Esophagus muscularis mucosa (tissue), 4 donors: ENCODE measurements at places on chromosomes 2 and 18. TPM values are rescaled to one million over a fixed set of nuclear protein-coding genes. Genes with fewer than 3 reads are reported as not detected.
A peak's percentile ranks its signal among the peaks of the same experiment; 100 is the strongest.

The TNFRSF11A gene
- total RNA-seq: 1.7 TPM

The CCDC85A gene
- total RNA-seq: 5.8 TPM

The NRP2 gene
- total RNA-seq: 440 TPM

The ZNF804A gene
- total RNA-seq: 0.33 TPM

The TMEM87B gene
- 13.7 TPM for total RNA-seq

The PMS1 gene
- total RNA-seq: 12.3 TPM

The NGEF gene
- total RNA-seq: 0.52 TPM

The PSME4 gene
- total RNA-seq: 47.8 TPM

The KIAA2012 gene
- 0.45 TPM for total RNA-seq

The TMEM37 gene
- 2.2 TPM for total RNA-seq

DNA sequence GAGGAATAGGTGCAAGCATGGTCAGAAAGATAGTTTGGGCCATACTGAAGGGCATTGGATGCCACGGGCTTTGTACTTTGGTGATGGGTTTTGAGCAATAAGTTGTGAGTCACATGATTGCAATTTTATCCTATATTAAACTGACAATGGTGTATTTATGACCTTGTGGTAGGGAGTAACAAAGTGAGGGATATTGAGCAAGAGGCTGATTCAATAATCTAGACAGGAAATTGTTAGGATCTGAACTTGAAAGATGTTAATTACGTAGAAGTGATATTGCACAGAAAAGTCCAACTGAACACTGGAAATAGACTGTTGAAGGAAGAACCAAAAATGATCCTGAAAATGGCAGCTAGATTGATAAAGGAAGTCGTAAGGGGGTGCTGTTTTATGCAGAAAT, 46.6 kb upstream of the TCF4 start:
- no peak for DNase-seq
- no peaks in the 10 kb centered on the region for H3K36me3 ChIP-seq
- H3K27me3 ChIP-seq: no peaks in the 10 kb centered on the region
- no peak overlapping the region for H3K4me3 ChIP-seq

DNA sequence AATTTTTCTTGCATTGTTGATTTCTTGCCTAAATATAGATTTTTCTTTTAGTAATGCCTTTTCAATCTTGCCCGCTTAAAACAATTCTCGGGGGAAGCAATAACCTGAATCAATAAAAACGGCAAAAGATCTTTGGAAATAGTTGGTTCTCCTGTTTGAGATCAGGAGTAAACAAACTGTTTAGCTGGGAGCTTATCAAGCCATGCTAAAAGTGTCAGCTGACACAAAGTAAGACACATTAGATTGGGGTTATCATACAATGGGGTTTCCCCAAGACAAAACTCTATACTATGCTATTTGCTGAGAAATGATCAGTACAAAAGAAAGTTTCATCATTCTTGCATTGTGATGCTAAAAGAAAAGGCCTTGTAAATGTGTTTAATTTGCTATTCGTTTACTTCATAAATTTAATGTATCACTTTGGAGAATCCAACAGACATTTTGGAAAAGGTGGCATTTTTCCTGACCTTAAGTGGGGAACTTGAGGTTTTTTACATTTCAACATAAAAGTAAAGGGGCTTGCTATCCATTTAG, 46.5 kb downstream of the ATIC start:
- no peaks in the 10 kb centered on the region for H3K4me1 ChIP-seq
- H3K27ac ChIP-seq: no peak overlapping the region
- H3K27me3 ChIP-seq: no peaks in the 10 kb centered on the region
- no peak overlapping the region for H3K4me3 ChIP-seq
- DNase-seq: no peak
- H3K36me3 ChIP-seq: peaks cover 34% of the 10 kb centered on the region

DNA sequence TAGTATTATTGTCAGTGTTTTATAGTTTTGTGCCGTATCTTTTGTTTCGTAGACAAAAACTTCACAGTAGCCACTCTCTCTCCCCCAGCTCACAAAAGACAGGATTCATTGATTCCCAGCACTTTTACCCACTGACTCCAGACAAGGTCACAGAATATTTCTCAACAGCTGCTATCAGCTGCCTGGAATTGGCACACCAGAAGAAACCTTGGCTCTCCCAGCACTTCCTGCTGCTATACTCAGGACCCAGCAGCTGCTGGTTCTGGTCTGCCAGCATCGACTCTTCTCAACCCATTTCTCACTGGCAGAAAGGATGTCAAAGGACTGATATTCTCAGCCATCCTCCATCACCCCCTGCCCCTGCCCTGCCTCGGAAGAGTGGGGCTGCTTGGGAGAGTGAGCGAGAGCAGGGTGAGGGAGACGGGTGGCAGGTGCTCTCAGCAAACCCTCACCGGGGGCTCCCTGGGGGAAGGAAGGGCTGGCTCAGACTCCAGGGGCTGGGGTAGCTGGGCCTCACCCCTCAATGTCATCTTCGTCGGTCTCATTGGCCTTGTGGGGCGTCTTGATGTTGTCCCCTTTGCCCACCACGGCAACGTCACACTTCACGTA, 6.1 kb upstream of the OTOF start:
- no peaks in the 10 kb centered on the region for H3K4me1 ChIP-seq
- H3K27ac ChIP-seq: no peak overlapping the region
- no peak for DNase-seq

DNA sequence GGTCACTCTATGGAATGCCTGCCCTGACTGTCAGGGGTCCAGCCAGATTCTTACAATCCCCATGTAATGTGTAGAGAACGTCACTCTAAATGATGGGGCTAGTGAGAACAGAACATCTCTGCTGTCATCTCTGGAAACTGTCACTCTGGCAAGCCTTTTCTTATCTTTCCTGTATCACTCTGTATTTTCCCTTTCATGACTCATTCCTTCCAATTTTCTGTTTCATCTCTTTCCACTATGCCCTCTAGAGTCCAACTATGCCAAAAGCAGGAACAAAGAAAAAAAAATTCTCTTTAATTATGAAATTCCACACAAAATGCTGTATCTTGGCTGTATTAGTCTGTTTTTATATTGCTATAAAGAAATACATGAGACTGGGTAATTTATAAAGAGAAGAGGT, 608.8 kb downstream of the ADCYAP1 start:
- H3K27me3 ChIP-seq: no peaks in the 10 kb centered on the region
- no peaks in the 10 kb centered on the region for H3K36me3 ChIP-seq
- H3K27ac ChIP-seq: no peak overlapping the region
- H3K4me3 ChIP-seq: no peak overlapping the region

DNA sequence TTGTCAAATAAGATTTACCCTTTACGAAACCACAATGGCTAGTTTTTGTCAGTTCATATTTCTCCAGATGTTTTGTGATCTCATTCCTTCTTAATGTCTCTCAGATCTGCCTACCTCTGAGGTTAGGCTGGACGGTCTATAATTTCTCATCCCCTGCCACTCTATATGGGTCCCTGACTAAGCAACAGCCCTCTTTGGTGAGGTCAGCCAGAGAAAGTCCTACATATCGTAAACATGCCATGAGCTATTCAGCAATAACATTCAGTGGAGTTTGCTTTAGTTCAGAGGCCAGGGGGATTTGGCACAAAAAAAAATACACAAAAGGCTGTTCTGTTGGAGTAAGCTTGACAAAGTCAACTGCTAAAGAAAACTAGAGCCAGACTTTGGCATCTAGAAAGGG, 192.1 kb upstream of the NCKAP5 start:
- H3K27ac ChIP-seq: peak overlapping the region; percentile 42
- DNase-seq: no peak
- no peak overlapping the region for H3K4me3 ChIP-seq
- H3K36me3 ChIP-seq: no peaks in the 10 kb centered on the region
- peaks cover 19% of the 10 kb centered on the region for H3K4me1 ChIP-seq

GRCh38 chr2:120451334-120451733, 105.4 kb downstream of the INHBB start:
- H3K4me3 ChIP-seq: no peak overlapping the region
- no peaks in the 10 kb centered on the region for H3K36me3 ChIP-seq
- DNase-seq: no peak
- H3K4me1 ChIP-seq: no peaks in the 10 kb centered on the region

- no peaks in the 10 kb centered on the region for H3K27me3 ChIP-seq
- peaks cover 49% of the 10 kb centered on the region for H3K4me1 ChIP-seq
- H3K4me3 ChIP-seq: no peak overlapping the region
- H3K36me3 ChIP-seq: no peaks in the 10 kb centered on the region
- no peak for DNase-seq
- H3K27ac ChIP-seq: no peak overlapping the region
Measured at GRCh38 chr2:40127890-40128557, 323.9 kb downstream of the SLC8A1 start.

- no peaks in the 10 kb centered on the region for H3K36me3 ChIP-seq
- DNase-seq: no peak
- peaks cover 12% of the 10 kb centered on the region for H3K4me1 ChIP-seq
- H3K27ac ChIP-seq: no peak overlapping the region
- no peak overlapping the region for H3K4me3 ChIP-seq
Measured at GRCh38 chr2:39855856-39856255, 76.8 kb upstream of the THUMPD2 start.

DNA sequence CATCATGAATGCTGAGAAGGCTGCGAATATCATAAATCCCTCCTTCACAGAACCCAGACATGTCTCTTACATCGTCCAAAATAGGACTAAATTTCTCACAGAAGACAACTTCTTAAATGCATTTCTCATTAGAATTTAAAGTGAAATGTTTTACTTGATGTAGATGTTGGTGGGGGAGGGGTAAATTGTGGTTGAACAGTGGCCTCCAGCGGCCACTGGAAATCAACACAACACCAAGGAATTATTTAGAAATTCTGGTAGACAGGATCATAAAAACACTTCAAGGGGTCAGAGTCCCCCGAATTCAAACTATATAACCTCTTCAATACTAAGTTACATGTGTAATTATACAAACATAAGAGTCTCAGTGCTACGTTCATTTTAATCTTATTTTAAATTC, 135.9 kb downstream of the ABCA12 start:
- no peak overlapping the region for H3K4me3 ChIP-seq
- H3K27ac ChIP-seq: no peak overlapping the region
- H3K4me1 ChIP-seq: no peaks in the 10 kb centered on the region
- no peaks in the 10 kb centered on the region for H3K36me3 ChIP-seq
- no peaks in the 10 kb centered on the region for H3K27me3 ChIP-seq

DNA sequence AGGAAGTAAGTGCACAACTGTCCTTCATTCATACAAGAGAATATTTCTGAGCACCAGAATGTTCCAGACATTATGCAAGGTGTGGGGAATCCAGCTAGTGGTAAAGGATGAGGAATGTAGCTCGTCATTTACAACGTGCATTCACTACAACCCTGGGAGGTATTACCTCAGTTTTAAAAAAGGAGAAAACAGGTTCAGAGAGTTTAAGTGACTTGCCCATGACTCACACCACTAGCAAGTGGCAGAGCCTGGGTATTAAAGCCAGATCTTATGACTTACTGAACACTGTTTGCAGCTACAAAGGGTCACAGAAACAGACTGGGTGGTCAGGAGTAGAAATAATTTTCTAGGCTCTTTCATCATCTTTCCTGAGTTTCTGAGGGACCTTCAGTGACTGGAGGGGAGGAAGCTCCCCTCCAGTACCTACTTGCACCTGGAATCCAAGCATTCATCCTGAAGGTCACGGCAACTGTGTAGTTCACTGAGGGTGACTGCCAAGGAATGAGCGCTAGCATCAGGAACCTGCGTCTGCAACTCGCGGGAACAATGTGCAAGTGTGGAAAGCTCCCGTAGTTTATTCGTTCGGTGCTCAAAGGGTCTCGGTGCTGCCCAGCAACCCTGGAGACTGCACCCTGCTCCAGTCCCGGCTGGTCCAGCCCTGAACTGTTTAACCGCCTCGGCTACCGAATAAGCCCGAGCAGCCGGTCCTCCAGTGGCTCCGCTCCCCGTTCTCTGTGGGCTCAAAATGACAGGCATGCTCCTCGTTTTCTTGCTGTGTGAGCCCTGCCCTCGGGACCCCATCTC, 647 bp downstream of the CCDC121 start:
- DNase-seq: no peak
- H3K4me3 ChIP-seq: peak overlapping the region; percentile 67
- H3K36me3 ChIP-seq: peaks cover 34% of the 10 kb centered on the region
- peaks cover 32% of the 10 kb centered on the region for H3K4me1 ChIP-seq
- H3K27ac ChIP-seq: peak overlapping the region; percentile 73

GRCh38 chr2:30979822-30980245, 158.4 kb downstream of the GALNT14 start:
- peaks cover 23% of the 10 kb centered on the region for H3K4me1 ChIP-seq
- H3K36me3 ChIP-seq: no peaks in the 10 kb centered on the region
- H3K27ac ChIP-seq: no peak overlapping the region
- no peak for DNase-seq
- H3K4me3 ChIP-seq: no peak overlapping the region

- peak; percentile 85 for DNase-seq
- H3K27ac ChIP-seq: no peak overlapping the region
- peaks cover 8% of the 10 kb centered on the region for H3K4me1 ChIP-seq
- no peak overlapping the region for H3K4me3 ChIP-seq
Measured at GRCh38 chr2:128440666-128441340, 122.1 kb upstream of the HS6ST1 start.

DNA sequence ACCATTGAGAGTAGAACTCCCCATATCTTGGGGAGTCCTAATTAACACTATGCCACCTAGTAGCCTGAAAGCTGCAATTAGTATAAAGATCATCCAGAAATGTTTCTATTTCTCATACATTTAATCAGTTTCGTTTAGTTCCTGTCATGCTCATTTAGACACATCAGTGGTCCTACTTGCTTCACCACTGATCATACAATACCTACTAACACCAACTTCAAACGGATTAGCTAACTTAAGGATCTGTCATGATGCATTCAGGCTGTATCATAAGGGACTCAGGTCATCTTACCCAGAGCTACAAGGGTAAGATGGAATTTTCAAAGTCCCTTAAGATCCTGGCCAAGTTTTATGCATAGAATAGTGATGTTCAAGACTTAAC, 6.8 kb downstream of the SRSF7 start:
- no peaks in the 10 kb centered on the region for H3K27me3 ChIP-seq
- no peak for DNase-seq
- H3K4me1 ChIP-seq: peaks cover 53% of the 10 kb centered on the region
- H3K27ac ChIP-seq: no peak overlapping the region
